ENCODE measurements at places on chromosomes 3 and 15. TPM values are rescaled to one million over a fixed set of nuclear protein-coding genes. Genes with fewer than 3 reads are reported as not detected.
A peak's percentile ranks its signal among the peaks of the same experiment; 100 is the strongest.

DNA sequence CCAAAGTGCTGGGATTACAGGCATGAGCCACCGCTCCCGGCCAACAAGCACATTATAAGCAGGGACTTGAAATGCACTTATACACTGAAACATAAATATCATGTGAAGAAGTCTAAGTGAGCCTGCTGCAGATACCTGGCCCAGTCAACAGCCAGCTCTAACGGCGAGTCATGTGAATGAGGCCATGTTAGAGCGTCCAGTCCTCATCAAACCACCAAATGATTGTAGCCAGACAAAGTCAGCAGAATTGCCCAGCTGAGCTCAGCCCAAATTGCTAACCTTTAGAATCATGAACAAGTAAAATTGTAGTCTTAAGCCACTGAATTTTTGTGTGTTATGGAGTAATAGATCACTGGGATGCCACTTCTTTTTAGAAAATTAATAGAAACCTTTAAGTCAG lies 37.8 kb upstream of the UACA start:
- no peak for DNase-seq

GRCh38 chr3:90035643-90036042 lies 928.2 kb downstream of the EPHA3 start:
- peak; percentile 8 for DNase-seq

- DNase-seq = no peak
These were observed 330.8 kb upstream of the PDZRN3 start for GRCh38 chr3:73955494-73956070.

DNA sequence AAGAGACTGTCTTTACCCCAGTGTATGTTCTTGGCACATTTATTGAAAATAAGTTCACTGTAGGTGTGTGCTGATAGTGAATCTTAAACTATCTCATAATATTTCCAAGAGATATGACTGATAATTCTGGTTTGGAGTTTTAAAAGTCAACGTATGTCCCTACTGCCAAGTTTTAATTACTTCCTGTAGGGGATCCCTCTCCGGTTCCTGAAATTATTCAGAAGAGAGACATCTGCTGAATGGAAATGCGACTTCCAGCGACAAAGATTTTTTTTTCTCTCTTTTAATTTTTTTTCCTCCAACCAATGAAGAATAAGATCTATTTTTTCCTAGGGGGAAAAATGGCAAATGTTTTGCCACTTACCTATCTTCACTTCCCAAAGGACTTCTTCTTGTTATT lies 498.9 kb upstream of the TGFBR2 start:
- DNase-seq = no peak

DNA sequence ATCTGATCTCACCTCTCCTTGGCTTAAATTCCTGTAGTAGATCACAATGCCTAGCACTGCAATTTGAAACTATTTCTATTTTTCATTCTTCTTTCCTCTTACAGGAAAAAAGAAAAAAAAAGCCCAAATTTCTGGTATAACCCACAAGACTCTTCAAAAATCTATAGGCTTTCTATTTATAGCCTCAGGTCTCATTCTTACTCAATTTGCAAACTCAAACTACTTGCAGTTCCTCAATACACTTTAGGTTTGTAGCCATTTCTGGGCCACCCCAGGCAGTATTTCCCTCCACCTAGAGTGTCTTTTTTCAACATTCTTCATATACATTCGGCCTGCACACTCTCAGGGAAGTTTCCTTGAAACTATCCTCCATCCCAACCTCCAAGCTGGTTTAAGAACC lies 169.0 kb downstream of the TBC1D5 start:
- no peak for DNase-seq

GRCh38 chr3:135240426-135240825 lies 445.4 kb downstream of the EPHB1 start:
- DNase-seq = no peak

DNA sequence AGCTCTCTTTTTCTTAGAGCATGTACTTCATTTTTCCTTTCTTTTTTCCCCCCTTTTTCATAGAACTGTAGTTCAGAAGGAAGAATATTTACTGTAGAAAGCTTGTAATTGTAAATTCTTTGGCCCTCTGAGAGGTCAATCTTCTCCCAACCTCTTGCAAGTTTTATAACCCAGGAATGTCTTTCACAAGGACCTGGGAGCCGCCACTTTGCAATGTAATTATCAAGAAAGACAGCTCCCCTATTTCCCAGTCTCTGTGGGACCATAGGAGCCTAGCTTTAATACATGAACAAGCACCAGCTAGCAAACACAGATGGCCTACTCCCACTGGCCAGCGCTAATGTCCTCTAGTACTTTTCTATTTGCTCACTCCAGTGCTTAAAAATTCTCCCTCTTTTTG lies 51.4 kb downstream of the NFKBIZ start:
- no peak for DNase-seq

DNA sequence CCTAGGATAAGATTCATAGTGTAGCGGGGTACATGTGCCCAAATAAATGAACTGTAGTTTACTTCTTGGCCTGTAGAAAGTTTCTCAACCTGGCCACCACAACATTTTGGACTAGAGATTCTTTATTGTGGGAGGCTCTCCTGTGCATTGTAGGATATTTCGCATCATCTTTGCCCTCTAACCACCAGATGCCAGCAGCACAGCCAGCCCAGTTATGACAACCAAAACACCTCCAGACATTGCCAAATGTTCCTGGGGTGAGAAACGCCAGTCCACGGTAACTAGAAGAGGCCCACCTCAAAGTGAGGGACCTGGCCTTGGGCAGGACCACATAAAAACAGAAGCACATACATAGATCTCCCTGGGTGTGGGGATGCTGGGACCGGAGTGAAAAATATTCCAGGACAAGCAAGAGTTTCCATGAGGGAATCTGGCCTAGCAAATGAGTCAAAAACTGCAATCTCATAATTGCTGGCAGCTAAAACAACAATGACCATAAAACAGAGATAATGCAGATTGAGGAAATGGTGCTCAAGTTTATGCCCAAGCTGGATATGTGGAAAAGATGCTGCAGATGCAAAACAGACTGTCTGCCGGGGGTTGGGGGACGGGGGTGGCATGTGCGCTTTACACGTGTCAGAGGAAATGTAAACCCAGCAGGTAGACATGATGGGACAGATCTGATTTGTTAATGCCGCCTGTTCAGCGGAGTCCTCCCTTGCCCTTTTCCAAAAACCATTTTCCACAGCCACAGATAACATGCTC lies 39.7 kb downstream of the ARHGEF3 start:
- no peak for DNase-seq

DNA sequence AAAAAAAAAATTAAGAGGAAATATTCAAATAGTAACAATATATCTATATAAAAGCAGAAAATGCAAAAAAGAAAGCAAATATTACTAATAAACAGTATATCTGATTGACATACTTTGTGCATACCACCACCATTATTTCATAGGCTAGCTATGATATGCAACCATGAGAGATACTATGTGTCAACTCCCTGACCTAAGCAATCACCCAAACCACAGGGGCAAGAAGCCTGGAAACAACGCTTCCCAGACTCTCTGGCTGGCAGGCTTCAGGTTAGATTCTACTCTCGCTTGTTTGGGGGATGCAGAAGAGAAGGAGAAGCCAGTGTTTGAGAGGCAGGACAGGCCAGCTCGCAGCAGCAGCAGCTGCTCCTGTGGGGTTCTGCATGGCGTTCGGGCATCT lies 169.3 kb upstream of the TPM1 start:
- no peak for DNase-seq

Gene XCR1
- total RNA-seq = not detected

Gene GPR27
- total RNA-seq = 7.7 TPM

Gene BCL6
- 26.8 TPM for total RNA-seq

Gene SLC38A3
- total RNA-seq = not detected

All from mammary epithelial cell (primary cell).